Right renal pelvis (tissue), 4 donors: ENCODE measurements at places on chromosomes 7 and 10.

- no peak for DNase-seq
These were observed 223.0 kb downstream of the ELFN1 start for GRCh38 chr7:1893036-1893435.

- no peak for DNase-seq
These were observed 112.0 kb downstream of the NEURL1 start for GRCh38 chr10:103605359-103606096.

- no peak for DNase-seq
These were observed 93.8 kb downstream of the CUX1 start for GRCh38 chr7:101910991-101911799.

GRCh38 chr7:46485481-46486065 is 564.5 kb upstream of the IGFBP3 start:
- DNase-seq: no peak
